ENCODE measurements at places on chromosomes 5 and 9.
A peak's percentile ranks its signal among the peaks of the same experiment; 100 is the strongest.

- no peak for DNase-seq
These were observed 82.9 kb downstream of the TMEM252 start for GRCh38 chr9:68457803-68458202.

- no peak for DNase-seq
These were observed 77.3 kb upstream of the SLC1A3 start for GRCh38 chr5:36529142-36529541.

DNA sequence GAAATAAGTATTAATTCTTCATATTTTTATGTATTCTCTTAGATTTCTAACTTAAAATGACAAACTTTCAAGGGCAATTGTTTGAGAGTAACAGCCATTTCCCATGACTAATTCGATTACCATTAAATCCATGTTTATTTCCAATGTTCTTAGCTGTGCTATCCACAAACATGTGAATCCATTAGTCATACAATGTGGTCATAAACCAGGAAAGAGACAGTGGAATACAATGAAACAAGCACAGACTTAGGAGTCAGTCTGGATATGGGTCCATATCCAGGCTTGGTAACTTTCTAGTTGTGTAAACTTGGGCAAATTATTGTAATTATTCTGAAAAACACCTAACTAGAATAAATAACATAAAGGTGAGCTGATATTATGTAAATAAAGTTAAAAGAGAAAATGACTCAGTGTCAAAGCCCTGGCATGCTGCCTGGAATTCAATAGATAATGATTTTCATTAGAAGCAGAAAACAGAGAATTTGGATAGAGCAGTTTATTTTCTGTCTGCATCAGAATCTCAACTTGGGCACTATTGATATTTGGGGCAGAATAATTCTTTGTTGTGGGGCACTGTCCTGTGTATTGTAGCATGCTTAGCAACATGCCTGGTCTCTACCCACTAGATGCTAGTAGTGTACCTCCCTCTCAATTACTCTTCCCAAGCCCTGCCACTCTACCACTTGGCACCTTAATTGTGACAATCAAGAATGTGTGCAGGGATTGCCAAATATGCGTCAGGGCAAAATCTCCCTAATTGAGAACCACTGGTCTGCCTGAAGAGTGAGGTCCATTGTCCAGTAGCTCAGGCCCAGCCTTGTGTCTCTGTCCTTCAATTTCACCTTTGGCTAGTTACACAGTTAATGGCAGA, 44.7 kb upstream of the SLC27A6 start:
- DNase-seq: peak; percentile 89

- DNase-seq: no peak
These were observed 54.0 kb downstream of the SCAI start for GRCh38 chr9:125089331-125089730.

- DNase-seq: no peak
These were observed 47.4 kb upstream of the SLC2A8 start for GRCh38 chr9:127349483-127350113.

DNA sequence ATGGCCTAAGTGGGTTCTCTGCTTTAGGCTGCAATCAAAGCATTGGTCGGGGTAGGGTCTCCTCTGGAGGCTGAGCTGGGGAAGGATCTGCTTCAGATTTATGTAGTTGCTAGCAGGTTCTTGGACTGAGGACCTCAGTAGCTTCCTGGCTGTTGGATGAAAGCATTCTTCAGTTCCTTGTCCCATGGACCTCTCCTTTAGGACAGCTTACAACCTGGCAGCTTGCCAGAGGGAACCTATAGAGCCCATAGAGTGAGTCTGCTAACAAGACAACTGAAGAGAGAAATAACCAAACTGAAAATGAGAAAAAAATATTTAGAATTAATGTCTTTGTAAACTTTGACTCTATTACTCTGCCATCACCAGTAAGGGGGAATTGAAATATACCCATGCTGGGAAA, 12.4 kb downstream of the MRPS30 start:
- no peak for DNase-seq

DNA sequence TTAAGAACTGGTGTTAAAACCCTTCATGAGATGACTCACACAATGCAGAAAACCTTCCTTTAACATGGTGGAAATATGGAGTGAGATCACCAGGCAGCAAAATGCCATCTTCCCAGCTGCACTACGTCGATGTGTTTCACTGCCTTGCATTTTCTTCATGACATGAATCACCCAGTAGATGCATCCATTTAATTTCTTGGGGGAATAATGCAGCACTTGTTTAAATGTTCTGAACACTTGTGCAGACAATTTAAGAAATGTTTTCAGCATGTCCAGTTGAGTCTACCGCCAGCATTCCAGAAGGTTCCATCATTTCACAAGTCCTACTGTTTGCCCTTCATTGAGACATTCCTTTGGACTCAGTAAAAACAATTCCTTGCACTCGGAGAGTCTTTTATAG, 81.6 kb downstream of the ADAMTS16 start:
- DNase-seq: no peak

GRCh38 chr9:2602704-2603116, 18.9 kb upstream of the VLDLR start:
- no peak for DNase-seq

DNA sequence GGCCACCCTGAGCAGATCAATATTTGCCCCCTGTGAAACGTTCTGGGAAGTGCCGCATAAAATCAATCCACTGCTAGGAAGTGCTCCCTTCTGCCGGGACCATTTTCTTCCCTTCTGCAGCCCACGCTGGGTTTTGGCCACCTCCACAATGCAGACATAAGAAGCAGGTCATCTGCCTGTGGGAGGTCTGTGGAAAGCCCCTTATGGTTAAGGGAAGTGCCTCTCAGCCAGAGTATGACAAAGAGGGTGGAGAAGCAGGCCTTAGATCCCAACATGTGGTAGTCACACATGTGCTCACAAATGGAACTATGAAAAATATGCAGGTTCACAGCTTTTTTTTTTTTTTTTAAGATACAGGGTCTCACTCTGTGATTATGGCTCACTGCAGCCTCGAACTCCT, 82.8 kb downstream of the SLC1A3 start:
- DNase-seq: no peak

GRCh38 chr5:150729859-150730258, 29.0 kb downstream of the DCTN4 start:
- no peak for DNase-seq

DNA sequence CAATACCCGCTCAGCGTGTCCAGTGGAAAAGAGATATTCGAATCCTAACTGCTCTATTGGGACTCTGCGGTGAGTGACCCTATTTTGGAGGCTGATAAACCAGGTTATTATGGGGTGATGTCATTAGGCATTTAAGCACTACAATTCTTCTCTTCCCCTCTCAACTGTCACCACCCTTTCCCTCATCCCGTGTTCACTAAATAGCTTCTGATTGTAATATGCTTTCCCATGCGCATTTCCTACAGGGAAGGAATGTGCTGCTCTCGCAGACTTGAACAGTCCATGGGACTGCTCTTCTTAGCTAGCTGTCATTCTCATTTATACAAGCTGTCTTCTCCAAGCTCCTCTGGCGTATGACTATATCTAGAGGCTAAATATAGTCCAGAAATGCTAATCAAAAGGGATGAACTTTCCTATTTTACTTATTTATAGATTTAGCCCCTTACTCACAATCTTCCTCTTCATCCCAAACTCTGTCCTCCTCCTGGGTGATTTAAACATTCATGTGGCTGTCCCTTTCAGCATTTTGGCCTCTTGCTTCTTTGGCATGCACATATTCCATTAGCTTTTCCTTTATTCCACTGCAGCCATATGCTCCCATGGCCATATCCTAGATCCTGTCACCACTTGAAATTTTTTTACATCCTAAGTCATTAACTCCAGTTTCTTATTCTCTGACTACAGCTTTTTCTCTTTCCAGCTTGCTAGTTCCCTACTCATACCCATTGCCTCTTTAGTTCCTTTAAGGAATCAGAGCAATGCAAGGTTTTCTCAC, 39.6 kb upstream of the CSNK1G3 start:
- DNase-seq: no peak

GRCh38 chr9:134455934-134456755, 129.9 kb downstream of the RXRA start:
- peak; percentile 94 for DNase-seq

- no peak for DNase-seq
These were observed 51.5 kb upstream of the MAP3K1 start for GRCh38 chr5:56763711-56764466.

All from kidney capillary endothelial cell (primary cell).